ENCODE measurements at places on chromosomes 1 and 21.
A peak's percentile ranks its signal among the peaks of the same experiment; 100 is the strongest.

DNA sequence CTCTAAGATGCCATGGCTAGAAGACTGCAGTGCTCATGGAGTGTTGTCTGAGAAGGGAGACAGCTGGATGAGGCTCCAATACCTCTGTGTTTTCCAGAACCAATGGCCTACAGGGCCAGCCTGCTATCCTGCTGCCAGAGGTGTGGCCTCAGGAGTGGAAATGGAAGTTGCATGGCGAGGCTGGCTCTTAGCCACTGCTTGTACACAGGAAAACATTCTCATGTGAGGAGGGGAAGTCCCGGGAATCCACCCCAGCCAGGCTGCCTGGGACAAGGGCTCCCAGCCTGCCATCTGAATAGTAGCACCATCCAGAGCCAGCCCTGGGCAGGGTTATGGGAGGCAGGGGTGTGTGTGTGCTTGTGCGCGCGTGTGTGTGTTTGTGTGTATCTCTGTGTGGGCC, 56.5 kb downstream of the SDC3 start:
- DNase-seq, result no peak

DNA sequence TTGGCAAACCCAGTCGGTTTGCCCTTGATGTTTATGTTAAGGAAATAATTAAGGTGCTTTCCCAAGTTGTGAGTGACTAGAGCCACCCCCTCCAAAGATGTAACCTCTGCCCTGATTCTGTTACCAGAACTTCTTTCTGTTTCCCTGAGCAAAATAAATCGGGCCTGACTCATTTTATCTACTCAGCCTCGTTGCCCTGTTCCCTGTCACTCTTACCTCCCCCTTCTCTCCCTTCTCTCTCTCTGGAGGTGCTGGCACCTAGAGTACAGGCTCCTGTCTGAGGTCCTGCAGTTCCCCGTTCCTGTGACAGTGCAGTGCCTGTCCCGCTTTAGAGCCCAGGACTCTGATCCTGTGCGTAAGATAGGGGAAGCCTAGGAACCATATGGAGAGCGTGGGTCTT, 35.4 kb downstream of the CXADR start:
- DNase-seq, result no peak

GRCh38 chr1:70441392-70442035, 30.4 kb downstream of the CTH start:
- no peak for DNase-seq

DNA sequence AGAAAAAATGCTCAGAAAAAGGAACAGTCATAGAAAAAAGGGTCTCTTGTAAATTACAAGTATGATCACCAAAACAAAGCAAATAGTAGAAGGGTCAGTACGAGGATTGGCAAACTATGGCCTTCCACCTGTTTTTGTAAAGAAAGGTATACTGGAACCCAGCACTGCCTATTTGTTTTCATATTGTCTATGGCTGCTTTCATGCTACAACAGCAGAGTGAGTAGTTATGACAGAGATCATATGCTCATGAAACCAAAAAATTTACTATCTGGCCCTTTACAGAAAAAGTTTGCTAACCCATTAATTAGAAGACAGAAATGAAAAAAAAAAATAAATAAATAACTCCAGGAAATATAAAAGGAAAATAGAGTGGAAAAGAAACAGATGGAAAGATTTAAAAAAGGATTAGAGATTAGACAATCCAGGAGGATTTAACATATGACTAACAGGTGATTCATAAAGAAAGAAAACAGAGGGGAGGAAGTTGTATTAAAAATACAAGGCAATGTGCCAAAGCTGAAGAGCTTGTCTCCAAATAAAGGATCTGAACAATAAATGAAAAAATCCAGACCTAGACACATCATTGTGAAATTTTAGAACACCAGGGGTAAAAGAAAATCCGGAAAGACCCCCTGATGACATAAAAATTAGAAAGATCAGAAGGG, 108.5 kb upstream of the SERTAD4 start:
- DNase-seq, result peak; percentile 37

DNA sequence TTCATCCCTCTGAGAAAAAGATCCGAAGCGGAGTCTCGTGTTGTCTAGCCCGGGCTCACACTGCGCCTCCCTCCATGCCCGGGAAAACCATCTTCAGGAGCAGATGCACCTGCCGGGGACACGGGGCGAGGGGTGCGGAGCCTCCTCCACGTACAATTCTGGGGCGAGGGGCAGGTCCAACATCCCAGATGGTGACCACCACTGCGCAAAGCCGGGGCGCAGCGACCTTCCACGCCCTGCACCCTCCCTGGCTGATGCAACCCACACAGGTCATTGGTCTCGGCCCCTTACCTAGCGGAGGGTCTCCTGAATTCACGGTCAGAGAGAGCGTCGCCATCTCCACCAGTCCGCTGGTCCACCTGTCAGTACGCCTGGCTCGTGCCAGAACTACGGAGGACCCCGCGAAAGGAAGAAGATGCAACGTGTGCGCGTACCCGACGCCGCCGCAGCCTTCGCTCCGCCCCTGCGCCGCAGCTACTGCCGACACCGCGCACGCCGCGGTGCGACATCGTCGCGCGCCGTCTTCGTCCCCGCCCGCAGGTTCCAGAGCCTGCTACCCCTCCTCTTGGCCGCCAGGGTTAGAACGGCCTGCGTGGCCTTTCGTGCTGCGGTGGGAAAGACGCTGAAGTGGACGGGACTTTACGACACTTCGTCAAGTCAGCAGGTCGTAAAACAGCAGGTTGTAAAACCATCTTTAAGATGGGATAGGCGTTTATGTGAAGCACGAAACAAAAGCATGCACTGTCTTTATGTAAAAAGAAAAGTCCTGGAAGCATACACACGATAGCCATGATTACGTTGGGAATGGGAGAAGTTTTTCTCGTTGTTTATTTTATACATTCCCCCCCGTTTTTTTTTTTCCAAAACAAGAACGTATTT, at the start of gene EPRS1:
EPRS1 (minus strand) TSS at position 454 of the 879 bp plus-strand sequence; CDS start at position 337, 117 bp downstream.
- peak; percentile 93 for DNase-seq
